Daoy (cell line): ENCODE measurements at places on chromosomes 4 and X. TPM values are rescaled to one million over a fixed set of nuclear protein-coding genes. Genes with fewer than 3 reads are reported as not detected.

ADH5 gene
- 78.8 and 92.2 TPM in 2 replicates for total RNA-seq

AWAT2 gene
- total RNA-seq, result not detected in 2 replicates

DNAAF6 gene
- total RNA-seq, result not detected in 2 replicates

TBC1D25 gene
- total RNA-seq, result 2.4 and 3.0 TPM in 2 replicates

HEPH gene
- 0.09 TPM in 1 of 2 replicates, not detected in the other for total RNA-seq

PNMA5 gene
- total RNA-seq, result not detected in 2 replicates

SMIM43 gene
- 0.29 TPM in 1 of 2 replicates, not detected in the other for total RNA-seq

ZNF185 gene
- total RNA-seq, result 3.6 and 4.0 TPM in 2 replicates

SMIM10 gene
- total RNA-seq, result 2.7 and 3.1 TPM in 2 replicates

ZBED1 gene
- total RNA-seq, result 12.3 and 12.9 TPM in 2 replicates

- DNase-seq, result no peak
Observed at GRCh38 chr4:1458581-1458980, 52.3 kb upstream of the NKX1-1 start.

- DNase-seq, result no peak
Observed at GRCh38 chr4:39823191-39823590, 125.3 kb downstream of the UBE2K start.

DNA sequence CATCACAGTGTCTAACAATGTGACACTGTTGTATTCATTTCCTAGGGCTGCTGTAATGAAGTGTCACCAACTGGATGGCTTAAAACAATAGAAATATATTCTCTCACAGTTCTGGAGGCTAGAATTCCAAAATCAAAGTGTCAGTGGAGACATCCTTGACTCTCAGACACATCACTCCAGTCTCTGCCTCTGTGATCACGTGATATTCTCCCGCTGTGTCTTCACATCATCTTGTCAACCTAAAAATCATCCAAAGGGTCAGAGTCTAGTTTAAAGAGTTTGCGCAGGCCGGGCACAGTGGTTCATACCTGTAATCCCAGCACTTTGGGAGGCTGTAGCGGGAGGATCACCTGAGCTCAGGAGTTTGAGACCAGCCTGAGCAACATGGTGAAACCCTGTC, 36.6 kb upstream of the HPSE start:
- DNase-seq, result no peak

DNA sequence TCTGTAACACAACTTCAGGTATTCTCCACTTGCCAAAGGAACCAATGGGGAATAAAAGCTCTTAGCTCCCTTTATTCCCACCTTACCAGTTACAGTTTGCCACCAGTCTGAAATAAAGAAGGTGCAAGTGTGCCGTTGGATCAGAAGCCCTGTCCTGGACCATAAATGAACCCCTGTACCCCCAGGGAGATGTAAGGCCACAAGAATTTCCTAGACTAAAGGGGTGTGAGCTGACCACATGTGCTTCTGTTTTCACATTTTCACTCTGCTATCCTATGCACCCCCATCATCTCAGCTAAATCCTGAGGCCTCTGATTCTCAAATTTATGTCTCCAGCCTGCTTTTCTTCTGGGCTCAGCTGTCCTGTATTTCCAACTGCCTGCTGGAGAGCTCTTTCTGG, 221.2 kb downstream of the SPRY1 start:
- DNase-seq, result no peak

- no peak for DNase-seq
Observed at GRCh38 chr4:23169608-23170311, 477.0 kb downstream of the GBA3 start.

DNA sequence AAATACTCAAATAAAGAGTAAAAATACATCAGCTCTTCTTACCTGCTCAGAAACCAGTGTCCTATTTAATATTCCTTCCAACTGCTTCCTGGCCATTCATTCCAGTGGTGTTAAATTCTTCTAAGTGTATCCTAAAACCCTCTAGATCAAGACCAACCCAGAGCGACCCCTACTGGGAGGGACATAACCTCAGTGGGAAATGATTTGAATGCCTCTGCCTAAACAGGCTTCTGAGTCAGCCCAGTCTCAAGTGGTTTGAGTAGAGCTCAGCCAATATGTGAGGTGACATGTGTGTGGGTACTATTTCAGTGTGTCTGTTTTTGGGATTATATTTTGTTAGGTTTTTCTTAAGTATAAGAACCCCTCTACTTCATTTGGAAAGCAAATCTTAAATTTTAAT, 133.6 kb upstream of the ARHGEF9 start:
- no peak for DNase-seq

DNA sequence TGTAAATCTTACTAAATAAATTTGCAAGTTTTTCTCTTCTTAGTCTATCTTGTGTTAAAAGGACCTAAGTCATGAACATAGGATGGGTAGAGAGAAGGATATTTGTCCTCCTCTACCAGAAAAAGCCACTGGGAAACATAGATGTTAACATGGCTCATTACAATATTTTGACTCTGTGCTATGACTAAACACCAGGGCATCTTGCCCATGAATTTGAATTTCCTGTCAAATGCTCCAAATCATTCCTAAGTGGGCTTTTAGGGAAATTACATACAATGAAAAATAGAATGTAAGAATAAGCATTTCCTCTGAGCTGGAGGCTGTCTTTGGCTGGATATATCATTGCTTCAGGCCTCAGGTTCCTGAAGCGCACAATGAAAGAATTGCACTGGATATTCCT, 39.1 kb downstream of the ANOS1 start:
- no peak for DNase-seq

GRCh38 chrX:125198546-125198945, 121.1 kb upstream of the TEX13C start:
- DNase-seq, result no peak

GRCh38 chr4:2848449-2848848, 4.8 kb downstream of the ADD1 start:
- no peak for DNase-seq

DNA sequence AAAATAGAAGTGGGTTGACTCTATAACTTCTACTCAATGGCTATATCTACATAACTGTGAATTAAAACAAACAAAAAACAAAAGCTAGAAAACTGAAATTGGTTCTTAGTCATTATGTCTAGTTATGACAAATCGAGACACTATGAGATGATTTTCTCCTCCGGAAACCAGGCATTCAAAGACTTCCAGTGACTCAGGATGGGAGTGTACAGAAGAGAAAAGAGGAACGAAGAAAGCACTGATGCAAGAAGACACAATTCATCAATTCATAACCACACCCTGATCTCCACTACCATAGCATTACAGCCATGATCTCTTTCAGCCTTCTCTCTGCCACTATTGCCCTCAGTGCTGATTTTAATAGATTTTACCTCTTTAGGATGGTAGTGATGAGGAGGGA, 253.6 kb downstream of the CBLL2 start:
- DNase-seq, result peak; percentile 61

DNA sequence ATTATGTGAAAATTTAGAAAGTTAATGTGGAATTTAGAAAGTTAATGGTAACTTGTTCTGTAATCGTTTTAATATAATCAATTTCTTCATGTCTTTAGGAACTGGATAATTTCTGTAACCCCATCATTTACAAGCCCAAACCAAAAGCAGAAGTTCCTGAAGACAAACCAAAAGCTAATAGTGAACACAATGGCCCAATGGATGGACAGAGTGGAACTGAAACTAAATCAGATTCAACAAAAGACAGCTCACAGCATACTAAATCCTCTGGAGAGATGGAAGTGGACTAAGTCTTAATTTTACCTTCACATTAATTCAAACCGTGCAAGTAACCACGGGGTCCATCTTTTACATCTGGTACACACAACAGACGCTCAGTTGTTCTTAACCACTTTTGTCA, 48.1 kb upstream of the PLK4 start:
- DNase-seq, result no peak

DNA sequence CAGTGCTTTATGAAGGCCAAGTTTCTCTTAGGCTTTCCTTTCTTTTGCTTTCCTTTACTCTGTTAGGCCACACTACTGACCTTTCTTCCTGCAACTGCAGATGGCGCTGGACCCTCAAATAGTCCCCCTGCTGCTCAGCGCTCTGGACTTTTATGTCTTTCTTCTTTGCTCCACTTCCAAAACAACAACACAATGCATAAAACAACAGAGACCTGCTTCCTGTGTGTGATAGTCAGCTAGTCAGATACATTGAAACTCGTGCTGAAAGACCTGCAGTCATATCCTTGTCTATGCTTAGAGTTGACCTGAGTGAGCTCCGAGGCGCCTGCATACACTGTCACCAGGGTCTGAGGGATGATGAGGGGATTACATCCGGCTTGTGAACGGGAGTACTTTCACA, 108.9 kb upstream of the TEX13D start:
- no peak for DNase-seq

DNA sequence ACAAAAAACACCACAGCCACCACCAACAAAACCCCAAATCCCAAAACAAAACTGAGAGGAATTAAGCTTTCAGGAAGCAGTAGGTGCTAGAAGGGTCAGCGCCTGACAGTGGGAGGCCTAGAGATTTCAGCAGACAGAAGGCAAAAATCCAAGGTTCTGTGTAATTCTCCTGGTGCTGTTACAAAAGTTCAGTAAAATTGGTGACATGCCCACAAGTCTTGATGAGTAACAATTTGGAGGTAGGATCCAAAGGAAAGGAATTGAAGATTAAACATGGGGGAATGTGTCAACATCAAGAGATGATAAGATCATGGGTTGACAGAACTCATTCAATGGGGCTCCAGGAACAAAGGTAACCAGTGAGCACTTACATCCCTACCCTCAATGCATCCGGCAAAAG, 653.8 kb upstream of the CPEB2 start:
- DNase-seq, result no peak

- DNase-seq, result no peak
Observed at GRCh38 chr4:116020141-116020722, 906.8 kb upstream of the NDST4 start.

GRCh38 chr4:24794916-24795665, at the start of gene SOD3:
TSS of gene SOD3 (plus strand) at chr4:24795573. CDS start at chr4:24799522, 3,949 bp downstream.
- DNase-seq, result peak; percentile 81

- no peak for DNase-seq
Observed at GRCh38 chr4:133379681-133380438, 230.8 kb downstream of the PCDH10 start.

DNA sequence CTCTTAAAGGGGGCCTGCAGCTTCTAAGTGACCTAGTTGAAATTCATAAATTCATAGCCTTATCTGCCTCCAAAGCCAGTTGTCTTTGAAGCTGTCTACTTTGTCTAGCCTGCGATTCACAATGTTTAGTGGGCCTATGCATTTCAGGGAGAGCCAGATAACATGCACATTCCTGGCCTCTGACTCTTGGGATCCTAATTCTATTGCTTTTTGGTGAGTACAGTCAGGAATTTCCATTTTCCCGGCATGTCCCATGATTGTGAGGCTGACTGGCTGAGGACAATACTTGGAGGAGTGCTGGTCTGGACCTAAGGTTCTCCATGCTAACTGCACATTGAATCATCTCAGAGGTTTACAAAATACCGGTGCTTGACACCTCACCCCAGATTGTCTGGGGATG, 155.0 kb downstream of the MSL3 start:
- peak; percentile 1 for DNase-seq

DNA sequence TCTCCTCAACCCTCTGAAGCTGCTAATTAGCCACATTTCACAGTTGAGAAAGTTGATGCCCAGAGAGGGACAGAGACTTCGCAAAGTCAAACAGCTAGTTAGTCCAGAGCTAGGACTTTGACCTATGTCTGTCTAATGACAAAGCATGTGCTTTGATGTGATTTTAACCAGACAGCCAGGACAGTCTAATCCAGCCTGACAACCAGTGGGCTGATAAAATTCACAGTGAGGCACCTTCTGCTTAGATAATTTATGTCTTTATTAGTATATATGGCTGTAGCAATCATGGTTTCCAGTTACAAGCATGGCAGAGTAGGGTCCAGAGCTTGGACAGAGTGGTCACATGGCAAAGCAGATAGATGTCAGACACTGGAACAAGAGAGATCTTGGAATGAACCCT, 133.6 kb upstream of the C1QTNF7 start:
- no peak for DNase-seq

DNA sequence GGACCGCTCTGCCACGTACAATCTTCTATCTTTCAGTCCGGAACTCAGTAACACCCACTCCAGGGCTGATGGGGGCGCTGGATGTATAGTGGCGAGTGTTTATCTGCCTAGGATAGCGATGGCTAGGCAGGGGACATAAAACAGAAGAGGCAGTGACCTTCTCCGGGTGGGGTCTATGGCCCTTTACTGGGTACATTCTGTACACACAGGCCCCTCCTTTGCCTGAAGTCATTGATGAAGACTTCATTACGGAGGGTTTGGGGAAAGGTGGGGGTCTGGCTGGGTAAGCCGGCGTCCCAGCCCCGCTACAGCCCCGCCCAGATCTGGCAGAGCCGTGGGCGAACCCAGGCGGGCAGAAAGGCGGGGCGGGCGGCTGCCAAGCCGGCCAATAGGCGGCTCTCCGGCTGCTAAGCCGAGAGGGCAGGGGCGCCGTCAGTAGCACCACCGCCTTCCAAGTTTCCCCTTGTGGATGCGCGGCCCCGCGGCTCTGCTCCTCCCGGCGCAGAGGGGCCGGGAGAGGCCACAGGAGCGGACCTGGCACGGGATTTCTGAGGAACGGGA, at the start of gene CHST7:
Gene CHST7 (plus strand): TSS at position 435 of the 561 bp plus-strand sequence. CDS start 167 bp downstream, outside the sequence.
- DNase-seq, result peak; percentile 69

- no peak for DNase-seq
Observed at GRCh38 chr4:107950746-107951540, 19.6 kb downstream of the CYP2U1 start.

- DNase-seq, result peak; percentile 12
Observed at GRCh38 chr4:5619913-5620625, 88.3 kb downstream of the EVC2 start.

GRCh38 chr4:2378401-2378800, 40.0 kb downstream of the ZFYVE28 start:
- DNase-seq, result no peak

DNA sequence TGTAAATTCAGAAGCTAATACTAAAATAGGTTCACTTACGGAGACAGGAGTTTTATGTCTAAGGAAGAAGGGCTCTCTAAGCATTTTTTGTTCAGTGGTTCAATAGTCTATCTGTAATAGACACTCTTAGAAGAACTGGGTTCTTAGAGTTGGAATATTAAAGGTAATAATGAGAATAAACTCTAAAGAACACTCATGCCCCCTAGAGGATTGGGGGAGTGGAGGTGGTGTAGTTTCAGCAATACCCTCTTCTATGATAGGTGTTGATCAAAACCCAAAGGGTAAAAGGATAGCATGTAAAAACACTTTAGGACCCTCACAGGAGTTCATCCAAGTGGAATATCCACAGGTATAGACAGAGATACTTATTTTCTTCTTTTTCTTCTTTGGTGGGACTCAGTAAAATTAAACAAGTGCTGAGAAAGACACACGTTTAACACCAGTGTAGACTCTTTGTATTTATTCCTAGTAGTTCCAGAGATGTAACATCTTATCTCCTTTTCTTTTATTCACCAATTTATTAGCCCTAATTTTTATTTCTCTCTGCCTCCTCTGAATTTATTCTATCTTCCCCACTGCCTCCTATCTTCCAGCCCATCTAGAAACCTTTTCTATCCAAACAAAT, 25.7 kb upstream of the MND1 start:
- peak; percentile 11 for DNase-seq

- no peak for DNase-seq
Observed at GRCh38 chr4:99965674-99966350, 15.7 kb upstream of the H2AZ1 start.
